ENCODE measurements at places on chromosomes 13 and 19.

GRCh38 chr19:52335768-52336116 is 301 bp upstream of the ZNF610 start:
- no peak for DNase-seq

DNA sequence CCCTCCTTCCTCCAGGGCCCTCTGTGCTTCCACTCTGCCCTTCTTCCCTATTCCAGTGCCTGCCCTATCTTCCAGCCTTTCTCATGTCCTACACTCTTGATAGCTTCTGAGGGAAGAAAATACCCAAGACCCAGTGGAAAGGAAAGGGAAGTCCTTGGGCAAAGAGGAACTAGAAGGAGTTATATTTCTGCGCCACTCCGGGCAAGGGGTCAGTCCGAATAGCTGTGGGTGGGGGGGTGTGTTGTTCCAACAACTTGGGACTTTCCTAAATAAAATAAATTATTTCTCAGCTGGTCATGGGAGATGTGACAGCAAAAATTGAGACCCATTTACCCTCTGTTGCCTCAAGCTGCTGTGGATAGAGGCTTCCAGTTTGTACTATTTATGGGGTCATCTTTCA is 23.2 kb downstream of the CABP5 start:
- no peak for DNase-seq

- peak; percentile 6 for DNase-seq
Measured at GRCh38 chr13:21736926-21737325, 66.1 kb downstream of the FGF9 start.

DNA sequence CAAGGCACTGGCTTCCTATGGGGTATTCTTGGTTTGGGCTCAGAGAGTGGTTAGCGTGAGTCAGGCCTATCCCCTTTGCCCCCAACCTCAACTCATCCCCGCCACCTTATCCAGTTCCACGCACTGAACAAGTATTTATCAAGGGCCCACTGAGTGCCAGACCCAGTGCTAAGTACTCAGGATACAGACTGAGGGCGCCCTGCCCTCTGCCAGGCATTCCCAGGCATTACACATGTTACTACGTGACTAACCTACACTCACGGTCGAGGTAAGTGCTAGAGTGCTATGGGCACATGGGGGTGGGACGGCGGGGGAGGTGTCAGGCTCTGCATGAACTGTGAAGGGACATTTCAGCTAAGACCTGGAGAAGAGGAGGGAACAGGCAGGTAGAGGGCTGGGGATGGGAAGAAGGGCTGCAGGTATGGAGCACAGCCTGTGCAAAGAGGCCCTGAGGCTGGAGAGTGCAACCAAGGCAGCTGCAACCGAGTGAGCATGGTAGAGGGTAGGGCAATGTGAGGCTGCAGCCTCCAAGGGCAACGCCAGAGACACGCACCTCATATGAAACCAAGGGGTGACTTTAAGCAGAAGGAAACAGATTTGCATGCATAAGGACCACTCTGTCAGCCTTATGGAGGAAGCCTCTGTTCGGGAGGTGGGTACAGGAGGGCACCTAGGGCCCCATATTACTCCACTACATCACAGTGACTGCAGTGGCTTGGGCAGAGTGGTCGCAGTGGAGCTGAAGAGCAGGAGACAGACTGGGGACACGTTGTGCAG is 22.5 kb downstream of the DHRS12 start:
- peak; percentile 45 for DNase-seq

- no peak for DNase-seq
Measured at GRCh38 chr13:94411747-94412146, 67.7 kb downstream of the DCT start.

DNA sequence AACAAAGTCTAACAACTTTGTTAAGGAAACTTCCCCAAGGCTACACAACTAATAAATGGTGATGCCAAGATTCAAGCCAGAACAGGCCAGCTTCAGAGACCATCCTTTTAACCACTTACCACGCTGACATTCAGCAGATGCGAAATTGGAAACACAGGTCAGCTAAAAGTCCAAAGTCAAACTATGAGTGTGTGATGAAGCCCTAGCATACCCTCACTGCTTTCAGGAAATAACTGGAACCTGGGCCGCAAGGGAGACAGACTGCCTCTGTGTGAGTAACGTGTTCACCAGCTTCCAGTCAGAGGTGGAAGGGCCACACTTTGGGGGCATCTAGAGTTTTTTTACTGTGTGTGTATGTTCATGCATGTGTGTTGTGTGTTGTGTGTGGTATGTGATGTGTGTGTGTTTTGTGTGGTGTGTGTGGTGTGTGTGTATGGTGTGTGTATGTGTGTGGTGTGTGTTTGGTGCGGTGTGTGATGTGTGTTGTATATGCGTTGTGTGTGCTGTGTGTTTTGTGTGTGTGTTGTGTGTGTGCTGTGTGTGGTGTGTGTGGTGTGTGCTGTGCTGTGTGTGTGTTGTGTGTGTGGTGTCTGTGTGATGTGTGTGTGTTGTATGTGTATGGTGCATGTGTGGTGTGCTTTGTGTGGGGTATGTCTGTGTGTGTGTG is 12.5 kb upstream of the PDX1 start:
- DNase-seq = no peak

- no peak for DNase-seq
Measured at GRCh38 chr13:77172650-77173049, 145.7 kb upstream of the FBXL3 start.

- no peak for DNase-seq
Measured at GRCh38 chr13:77584106-77584505, 48.6 kb downstream of the SCEL start.

DNA sequence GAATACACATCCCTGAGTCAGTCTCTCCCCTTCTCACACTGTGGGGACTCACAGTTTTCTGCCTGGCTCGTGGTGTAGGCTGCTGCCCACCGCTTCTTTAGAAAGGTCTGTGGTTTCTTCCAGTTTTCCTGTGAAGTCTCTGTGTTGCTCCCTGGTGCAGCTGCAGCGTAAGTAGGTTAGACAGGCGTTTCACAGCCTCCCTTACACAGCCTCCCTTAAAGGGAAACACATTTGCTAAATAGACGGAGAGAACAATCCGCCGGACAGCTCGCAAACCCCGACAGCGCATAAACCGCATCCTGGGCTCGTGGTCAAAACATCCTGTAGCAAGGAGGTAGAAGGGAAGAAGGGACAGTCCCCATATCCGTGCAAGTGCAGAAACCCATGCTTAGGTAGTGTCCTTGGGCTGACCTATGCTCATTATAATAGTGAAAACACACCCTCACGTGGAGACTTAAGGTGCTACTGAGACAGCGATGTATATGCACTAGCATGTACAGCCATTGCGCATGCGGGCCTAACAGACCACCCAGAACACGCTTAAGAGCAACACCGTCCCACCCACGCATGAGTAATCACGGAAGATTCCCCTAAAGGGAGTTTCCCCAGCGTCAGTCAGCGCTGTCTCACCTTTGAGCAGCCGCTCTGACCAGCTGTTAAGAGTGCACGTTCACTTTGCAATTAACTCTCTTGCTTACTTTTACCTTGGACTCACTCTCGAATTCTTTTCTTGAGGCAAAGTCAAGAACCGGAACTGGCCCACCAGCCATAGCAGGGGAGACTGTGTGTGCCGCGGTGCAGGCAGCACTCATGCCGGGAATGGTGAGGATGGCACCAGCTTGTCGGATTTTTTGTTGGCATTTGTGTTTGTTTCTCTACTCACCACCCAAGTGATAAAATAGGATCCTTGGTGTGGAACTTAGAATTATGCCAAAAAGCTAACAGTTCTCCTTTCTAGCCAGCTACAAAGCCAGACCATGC is 16.6 kb downstream of the SIGLEC8 start:
- no peak for DNase-seq

- DNase-seq = no peak
Measured at GRCh38 chr13:32038343-32038742, 6.8 kb downstream of the FRY start.

GRCh38 chr19:2039089-2039958 is 11.7 kb downstream of the MKNK2 start:
- no peak for DNase-seq

DNA sequence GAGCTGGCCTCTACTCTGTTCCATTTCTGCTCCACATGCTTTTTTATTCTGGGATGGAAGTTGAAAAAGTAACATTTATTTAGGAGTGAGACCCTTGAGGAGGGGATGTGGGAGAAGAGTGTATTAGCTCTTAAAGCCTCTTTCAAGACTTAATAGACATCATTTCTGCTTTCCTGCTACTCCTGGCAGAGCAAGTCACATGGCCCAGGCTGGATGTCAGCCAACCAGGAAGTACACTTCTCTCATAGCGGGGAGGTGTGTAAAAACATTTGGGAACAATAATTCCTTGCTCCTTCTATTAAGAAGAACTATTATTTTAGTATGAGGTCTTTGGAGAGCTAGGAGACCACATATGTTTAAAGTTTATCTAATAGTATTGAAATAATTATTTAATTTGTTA is 40.6 kb upstream of the FAM216B start:
- no peak for DNase-seq

DNA sequence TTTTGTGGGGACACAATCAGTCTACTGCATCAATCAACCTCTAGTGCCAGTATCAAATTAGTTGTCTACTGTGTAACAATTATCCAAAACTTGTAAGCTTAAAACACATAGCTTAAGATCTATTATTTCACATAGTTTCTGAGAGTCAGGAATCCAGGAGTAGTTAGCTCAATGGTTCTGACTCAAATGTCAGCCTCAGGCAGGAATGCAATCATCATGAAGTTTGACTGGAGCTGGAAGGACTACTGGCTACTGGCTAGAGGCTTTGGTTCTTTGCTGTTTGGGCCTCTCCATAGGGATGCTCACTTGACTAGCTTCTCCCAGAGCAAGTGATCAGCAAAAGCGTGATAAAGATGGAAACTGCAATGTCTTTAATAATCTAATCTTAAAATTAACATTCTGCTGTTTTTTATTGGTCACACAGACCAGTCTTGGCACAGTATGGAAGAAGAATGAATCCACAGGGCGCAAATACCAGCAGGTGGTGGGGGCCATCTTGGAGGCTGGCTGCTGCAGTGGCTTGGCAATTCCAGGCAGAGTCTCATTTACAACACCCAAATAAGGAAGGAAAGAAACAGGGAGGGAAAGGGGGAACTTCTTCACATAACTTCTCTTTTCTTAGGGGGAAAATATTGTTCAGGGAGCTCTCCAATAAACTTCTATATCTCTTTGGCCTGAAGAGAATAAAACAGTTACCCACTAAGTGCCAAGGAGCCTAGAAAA is 15.7 kb downstream of the CAB39L start:
- DNase-seq = no peak

DNA sequence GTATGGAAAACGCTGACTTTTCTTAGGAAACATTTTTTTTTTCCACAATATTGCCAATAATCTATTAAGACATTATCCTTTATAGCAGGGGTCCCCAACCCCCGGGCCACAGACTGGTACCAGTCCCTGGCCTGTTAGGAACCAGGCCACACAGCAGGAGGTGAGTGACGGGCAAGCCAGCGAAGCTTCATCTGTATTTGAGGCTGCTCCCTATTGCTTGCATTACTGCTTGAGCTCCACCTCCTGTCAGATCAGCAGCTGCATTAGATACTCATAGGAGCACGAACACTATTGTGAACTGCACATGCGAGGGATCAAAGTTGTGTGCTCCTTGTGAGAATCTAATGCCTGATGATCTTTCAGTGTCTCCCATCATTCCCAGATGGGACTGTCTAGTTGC is 793.7 kb downstream of the SLITRK5 start:
- no peak for DNase-seq

GRCh38 chr19:35977446-35978222 is 17.4 kb upstream of the SDHAF1 start:
- DNase-seq = no peak

GRCh38 chr13:60417734-60418133 is 20.7 kb downstream of the TDRD3 start:
- DNase-seq = no peak

GRCh38 chr13:51895906-51896888 is 34.4 kb downstream of the CCDC70 start:
- DNase-seq = peak; percentile 64

DNA sequence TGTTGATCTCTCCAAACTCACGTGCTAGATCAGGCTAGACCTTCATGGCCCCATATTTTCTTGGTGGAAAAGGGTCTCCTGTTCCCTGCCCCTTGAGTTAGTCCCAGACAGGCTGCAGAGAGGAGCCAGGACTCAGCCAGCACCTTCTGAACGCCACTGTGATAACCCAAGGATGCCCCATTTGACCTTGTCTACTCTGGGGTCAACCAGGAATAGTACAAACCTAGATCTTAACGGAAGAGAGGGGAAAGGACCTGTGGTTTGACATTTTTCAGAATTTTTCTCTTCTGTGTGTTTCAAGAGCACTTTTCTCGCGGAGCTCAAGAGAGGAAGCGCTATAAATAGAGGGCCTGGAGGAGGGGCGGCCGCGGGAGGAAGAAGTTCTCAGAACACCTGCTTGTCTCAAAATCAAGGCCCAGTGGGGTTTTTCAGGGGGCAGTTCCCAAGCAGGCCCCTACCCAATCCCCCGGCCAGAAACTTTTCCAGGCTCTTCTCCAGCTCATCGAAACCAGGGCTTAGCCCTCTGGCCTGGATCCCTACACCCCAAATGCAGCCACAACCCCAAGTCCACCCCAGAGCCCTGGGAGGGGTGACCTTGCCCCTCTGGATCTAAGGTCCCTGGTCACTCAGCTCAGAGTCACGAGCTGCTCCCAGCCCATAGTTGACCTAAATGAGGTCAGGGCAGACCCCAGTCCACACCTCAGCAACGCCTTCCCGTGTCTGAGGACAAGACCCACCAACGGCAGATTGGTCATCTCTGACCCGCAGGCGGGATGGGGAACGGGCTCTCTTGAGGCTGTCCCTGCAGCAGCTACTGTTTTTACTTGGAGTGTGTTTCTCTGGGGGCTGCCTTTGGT is 75.6 kb upstream of the TM9SF2 start:
- DNase-seq = no peak

Data from mesenchymal stem cell (in vitro differentiated cells and primary cell).